ENCODE measurements at places on chromosomes 7 and 10.

- no peak for DNase-seq
These were observed 149.9 kb downstream of the SFMBT2 start for GRCh38 chr10:7260912-7261311.

- no peak for DNase-seq
These were observed 6.4 kb upstream of the MYL10 start for GRCh38 chr7:101635484-101635883.

DNA sequence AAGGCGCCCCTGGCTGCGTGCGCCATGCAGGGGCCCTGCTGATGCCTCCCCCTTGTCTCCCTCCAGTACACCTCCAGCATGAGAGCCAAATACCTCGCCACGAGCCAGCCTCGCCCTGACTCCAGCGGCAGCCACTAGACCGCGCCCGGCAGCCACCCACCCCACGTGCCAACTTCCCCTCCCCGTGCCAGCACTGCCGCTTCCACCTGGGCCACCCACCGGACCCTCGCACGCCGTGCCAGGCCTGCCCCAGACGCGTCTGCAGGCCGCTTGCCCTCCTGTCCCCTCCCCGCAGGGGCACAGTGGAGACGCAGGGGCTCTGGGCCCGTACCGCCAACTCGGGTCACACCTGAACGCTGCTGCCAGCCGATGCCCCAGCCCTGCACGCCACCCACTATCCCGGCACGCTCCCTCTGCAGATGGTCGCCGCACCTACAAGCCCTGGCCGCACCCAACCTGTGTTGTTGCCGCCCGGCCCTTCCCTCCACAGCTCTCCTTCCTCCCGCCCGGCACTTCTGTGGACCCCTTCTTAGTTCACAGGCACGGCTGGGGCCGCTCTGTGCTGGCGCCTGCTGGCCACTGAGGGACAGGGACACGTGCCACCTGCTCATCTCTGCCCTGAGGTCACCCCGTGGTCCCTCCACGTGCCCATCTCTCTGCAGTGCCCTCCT is 26.3 kb upstream of the AMZ1 start:
- no peak for DNase-seq

- peak; percentile 74 for DNase-seq
These were observed 10.3 kb downstream of the SFXN3 start for GRCh38 chr10:101041252-101041761.

GRCh38 chr10:93413252-93413689 is 68.9 kb downstream of the MYOF start:
- DNase-seq, result no peak

DNA sequence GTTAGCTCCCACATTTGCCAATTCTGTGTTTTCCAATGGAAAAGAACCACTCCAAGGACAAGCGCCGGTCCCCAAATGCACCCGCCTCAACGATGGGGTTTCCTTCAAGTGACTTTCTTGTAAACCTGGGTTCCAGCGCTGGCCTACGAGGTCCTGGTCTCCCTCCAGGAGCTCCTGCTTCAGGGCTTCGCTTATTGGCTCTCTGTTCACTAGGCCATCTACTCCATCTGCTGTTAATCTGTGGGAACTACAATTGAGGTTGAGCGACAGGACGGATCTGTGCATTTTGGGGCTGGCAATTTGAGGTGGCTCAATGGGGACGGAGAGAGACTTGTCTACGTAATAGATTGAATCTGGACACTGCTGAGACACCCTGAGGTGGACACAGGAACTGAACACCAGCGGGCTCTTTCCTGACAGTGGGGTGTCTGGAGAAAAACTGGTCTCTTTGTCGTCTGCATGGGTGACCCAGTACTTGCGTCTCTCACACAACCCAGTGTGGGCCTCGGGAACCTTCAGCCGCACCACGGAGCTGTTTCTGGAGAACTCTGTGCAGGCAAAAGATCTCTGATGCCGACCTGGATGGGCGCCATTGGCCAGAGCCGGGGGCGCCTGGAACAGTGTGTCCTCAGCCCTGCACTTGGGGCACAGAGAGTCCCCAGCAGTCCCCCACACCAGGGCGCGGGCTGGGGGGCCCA is 115.9 kb upstream of the ADAM12 start:
- DNase-seq, result no peak

- DNase-seq, result no peak
These were observed 249.8 kb upstream of the HPS1 start for GRCh38 chr10:98696516-98696915.

DNA sequence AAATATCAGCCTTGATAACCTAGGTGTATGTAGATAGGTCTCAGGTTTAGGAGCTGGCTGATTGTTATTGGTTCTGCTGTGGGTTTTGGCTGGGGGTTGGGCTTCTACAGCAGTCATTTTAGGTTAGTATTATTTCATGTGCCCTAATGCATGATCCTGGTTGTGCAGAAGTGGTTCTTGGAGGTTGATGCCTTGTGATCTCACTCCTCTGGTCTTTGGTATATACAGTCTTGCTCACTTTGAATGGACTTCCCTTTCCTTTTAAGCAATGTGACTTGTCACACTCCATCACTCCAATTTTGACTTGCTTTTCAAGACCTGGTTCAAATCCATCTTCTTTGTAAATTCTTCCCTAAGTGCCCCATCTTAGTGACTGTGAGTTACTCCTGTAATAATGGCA is 188.9 kb downstream of the LRMDA start:
- DNase-seq, result no peak

DNA sequence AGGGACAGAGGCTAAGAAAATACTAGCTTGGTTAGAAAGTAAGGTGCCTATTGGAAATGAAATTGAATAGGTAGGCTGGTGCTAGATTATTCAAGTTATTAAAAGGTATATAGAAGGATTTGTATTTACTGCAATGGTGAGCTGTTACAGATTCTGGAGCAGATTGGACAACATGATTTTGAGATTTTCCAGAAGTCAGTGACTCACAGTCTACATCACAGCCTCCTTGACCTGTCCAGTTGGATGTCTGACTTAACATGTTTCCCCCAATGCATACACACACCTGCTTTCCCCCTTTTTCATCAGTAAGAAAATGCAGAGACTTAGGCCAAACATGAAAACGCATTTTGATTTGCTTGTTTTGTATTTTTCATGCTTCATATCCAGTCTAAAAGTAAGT is 33.4 kb downstream of the STARD3NL start:
- no peak for DNase-seq

- peak; percentile 53 for DNase-seq
These were observed at the start of gene HACD1 for GRCh38 chr10:17617031-17617911. Gene HACD1, minus strand, starts transcription at chr10:17617374. Its CDS starts 35 bp downstream, at chr10:17617339.

DNA sequence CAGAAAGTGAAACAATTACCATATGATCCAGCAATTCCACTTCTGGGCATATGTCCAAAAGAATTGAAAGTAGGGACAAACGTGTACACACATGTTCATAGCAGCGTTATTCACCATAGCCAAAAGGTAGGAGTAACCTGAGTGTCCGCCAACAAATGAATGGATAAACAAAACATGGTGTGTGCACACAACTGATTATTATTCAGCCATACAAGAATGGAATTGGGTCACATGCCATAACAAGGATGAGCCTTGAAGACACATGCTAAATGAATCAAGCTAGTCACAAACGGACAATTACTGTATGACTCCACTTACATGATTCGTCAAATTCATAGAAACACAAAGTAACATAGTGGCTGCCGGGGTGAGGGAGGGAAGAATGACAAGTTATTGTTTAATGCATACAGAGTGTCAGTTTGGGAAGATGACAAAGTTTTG is 4.1 kb upstream of the OIT3 start:
- no peak for DNase-seq

DNA sequence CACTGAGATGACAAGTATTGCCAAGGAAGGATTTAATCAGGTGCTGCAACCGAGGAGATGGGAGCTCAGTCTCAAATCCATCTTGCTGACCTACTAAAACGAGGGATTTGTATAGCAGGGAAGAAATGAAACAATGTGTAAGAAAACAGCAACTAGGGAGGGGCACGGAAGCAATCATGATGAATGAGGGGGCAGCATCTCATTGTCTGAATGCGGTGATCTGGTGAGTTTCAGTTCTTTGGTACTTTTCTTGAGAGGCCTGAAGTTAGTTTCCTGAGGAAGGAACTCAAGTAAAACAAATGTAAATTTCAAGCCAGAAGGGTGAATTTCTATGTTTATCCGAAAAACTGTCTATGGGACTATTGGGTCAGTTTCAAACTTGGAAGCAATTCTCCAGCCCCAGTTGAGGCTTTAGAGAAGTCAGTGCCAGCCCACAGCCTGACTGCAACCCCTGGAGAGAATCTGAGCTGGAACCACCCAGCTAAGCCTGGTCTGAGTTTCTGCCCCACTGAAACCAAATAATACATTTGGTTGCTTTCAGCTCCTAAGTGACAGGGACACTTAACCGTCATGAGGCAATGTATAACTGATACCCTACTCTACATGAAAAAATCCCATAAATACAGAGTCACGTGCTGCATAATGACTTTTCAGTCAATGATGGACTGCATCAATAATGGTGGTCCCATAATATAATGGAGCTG is 45.8 kb upstream of the TNS3 start:
- no peak for DNase-seq

DNA sequence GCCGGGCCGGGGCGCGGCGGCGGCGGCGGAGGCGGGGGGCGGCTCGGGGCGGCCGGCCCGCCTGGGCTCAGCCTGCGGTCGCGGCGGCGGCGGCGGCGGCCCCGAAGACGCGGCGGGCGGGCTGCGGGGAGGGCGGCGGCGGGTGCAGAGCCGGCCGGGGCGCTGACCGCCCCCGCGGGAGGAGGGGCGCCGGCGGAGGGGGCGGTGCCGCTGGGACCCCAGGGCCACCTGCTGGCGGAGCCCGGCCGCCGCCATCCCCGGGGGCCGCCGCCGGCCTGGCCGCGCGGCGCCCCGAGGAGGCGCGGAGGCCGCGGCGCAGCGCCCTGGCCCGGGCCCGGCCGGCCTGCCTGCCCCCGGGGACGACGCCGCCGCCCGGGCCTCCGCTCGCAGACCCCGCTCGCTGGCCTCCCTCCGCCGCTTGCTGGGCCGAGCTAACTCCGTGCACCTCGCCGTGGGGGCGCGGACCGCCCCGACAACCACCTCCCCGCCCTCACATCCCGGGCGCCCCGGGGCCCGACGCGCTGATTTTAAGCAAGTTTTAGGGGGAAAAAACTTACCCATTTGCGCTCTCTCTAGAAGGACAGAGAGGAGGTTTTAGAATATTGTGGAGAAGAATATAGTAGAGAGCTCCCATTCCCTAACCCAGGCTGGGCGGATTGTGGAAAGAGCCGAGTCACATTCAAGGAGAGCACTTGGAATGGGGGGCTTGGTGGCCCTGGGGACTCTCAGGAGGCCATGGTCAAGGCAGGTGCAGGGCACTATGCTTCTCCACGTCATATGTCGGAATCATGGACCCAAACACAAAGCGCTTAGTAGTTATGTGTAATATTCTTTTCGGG is at the start of gene BEND7:
TSS of gene BEND7 (minus strand) at position 140 of the 839 bp plus-strand sequence. CDS start 481 bp downstream, outside the sequence.
- peak; percentile 21 for DNase-seq

DNA sequence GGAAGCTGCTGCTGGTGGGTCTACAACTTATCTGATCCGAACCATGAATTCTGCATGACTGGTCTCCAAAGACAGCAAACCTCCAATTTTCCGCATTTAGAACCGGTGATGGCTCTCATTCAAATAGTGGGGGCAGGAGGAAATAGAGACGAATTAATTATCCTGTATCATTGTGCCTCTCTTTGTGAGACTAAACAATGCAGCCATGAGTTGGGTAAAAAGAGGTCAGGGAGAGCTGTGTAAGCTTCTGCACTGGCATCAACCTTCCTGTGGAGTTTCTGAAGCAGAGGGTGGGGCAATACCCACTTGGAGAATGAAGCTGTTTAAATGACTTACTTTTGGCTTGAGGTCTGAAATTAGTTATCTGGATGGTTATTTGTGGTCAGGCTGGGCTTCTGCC is 266.4 kb downstream of the SORCS3 start:
- no peak for DNase-seq

GRCh38 chr10:83723080-83723479 is 416.2 kb upstream of the GHITM start:
- no peak for DNase-seq

DNA sequence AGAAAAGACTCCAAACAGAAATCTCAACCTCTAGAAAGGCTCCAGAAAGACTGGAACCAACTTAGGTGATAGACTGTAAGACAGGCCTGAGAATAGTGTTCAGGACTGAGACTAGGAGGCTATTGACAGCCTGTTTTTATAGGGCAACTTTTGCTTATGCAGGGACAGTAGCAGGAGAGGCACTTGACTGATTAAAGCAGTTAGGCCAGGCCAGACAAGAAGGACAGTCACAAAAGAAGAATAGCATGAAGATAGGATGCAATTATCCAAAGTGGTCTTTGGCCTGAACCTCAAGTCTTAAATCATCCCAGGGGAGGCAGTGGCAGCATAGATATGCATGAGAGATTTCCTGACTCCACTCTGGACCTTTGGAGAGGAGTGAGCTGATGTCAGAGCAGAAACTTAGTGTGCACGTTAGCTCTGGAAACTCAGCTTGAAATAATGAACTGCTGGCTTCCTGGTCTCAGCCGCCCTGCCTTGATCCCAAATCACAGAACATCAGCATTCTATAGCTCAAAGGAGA is 290.6 kb downstream of the SORCS3 start:
- no peak for DNase-seq

DNA sequence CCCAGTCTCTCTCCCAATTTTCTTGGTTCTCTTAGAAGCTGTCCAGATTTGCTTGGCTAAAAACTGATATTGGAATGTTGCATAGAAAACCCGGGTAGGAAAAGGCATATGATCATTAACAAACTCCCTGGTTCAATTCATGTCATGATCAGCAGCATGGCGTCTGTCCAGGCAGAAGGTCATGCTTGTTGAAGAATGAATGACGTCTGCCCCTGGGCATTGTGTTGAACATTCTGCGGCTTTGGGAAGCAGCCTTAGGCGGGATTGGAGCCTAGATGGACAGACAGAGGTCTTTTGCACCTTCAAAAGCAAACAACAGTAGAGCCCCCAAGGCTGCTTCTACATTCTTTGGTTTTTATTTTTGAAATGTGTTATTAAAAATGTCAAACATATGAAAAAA is 7.7 kb upstream of the MINDY3 start:
- no peak for DNase-seq

DNA sequence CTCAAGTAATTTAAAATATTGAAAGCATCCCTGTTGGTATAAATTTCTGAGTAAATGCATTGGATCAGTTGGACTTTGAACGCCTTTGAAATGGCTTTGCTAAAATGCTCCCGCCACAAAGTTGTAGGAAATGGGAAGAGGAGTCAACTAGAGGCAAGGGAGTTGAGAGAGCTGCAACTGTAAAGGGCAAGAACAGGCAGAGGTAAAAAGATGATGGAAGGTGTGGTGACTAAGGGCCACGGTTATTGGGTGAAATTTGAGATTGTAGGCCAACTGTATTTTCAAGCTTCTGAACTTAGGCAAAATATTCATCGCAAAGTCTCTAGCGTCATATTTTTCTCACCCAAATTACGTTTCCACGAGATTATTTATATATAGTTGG is 595 bp upstream of the SUMF2 start:
- no peak for DNase-seq

GRCh38 chr10:34526758-34527730 is 288.1 kb downstream of the PARD3 start:
- DNase-seq, result no peak

GRCh38 chr7:128322040-128322643 is 21.6 kb downstream of the RBM28 start:
- no peak for DNase-seq

- no peak for DNase-seq
These were observed 153.3 kb downstream of the UBE2H start for GRCh38 chr7:129799350-129799955.

GRCh38 chr7:95433952-95434556 is 774 bp downstream of the PON2 start:
- DNase-seq, result no peak

GRCh38 chr7:28811008-28811407 is 147.1 kb downstream of the TRIL start:
- DNase-seq, result no peak
